ENCODE measurements at places on chromosomes 16 and 17. TPM values are rescaled to one million over a fixed set of nuclear protein-coding genes. Genes with fewer than 3 reads are reported as not detected.

HP gene
- total RNA-seq, result not detected

RGS11 gene
- not detected for total RNA-seq

FAM83G gene
- 10.4 TPM for total RNA-seq

GPR139 gene
- not detected for total RNA-seq

RAB37 gene
- total RNA-seq, result 1.8 TPM

PLD6 gene
- total RNA-seq, result 19.5 TPM

UBE2O gene
- 38.4 TPM for total RNA-seq

ATP2A1 gene
- total RNA-seq, result 2.8 TPM

- no peak overlapping the region for H3K27ac ChIP-seq
- no peak overlapping the region for H3K4me3 ChIP-seq
- H3K27me3 ChIP-seq, result no peaks in the 10 kb centered on the region
- no peak for DNase-seq
These were observed 882.8 kb upstream of the SOX9 start for GRCh38 chr17:71237903-71238538.

DNA sequence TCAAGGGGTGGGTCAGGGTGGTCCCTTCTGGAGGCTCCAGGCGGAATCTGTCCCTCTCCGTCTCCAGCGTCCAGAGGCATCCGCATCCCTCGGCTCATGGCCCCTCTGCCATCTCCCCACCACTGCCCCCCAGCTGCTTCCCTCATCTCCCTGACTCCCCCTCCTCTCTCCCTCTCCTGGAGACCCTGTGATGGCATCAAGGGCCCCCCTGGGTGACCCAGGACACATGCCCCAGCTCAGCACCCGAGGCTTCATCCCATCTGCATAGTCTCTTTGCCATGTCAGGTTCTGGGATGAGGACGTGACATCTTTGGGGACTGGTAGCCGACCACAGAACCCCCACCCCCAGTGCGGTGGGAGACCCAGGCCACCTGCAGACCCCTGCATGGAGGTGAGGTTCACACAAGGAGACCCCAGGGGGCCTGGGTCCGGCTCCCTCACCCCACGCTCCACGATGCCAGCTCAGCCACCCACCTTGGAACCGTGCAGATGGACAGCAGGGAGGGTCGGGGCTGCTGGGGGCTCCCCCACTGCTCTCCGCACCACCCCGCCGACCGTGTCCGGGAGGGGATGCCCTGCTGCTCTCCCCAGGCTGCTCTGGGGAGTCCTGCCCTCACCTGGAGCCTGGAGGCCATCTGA is 3.8 kb downstream of the SECTM1 start:
- DNase-seq, result no peak
- H3K4me3 ChIP-seq, result no peak overlapping the region
- H3K27me3 ChIP-seq, result peaks cover 28% of the 10 kb centered on the region
- H3K27ac ChIP-seq, result no peak overlapping the region
- no peaks in the 10 kb centered on the region for H3K36me3 ChIP-seq

DNA sequence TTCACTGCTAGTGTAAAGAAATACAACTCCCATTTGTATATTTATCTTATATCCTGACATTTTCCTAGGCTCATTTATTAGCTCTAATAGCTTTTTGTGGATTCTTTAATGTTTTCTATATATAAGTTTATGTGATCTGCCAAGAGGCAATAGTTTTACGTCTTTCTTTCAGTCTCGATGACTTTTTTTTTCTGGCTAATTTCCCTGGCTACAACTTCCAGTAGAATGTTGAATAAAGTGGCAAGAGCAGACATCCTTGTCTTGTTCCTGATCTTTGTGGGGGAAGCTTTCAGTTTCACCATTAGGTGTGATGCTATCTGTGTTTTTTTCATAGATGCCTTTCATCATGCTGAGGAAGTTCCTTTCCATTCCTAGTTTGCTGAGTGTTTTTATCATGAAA is 43.9 kb upstream of the ABCA3 start:
- H3K36me3 ChIP-seq, result no peaks in the 10 kb centered on the region
- DNase-seq, result no peak
- H3K4me3 ChIP-seq, result no peak overlapping the region
- H3K27me3 ChIP-seq, result no peaks in the 10 kb centered on the region
- no peaks in the 10 kb centered on the region for H3K4me1 ChIP-seq

GRCh38 chr16:10729104-10730048 is 14.3 kb upstream of the NUBP1 start:
- H3K27ac ChIP-seq, result no peak overlapping the region
- H3K4me1 ChIP-seq, result no peaks in the 10 kb centered on the region
- DNase-seq, result no peak
- H3K4me3 ChIP-seq, result no peak overlapping the region

DNA sequence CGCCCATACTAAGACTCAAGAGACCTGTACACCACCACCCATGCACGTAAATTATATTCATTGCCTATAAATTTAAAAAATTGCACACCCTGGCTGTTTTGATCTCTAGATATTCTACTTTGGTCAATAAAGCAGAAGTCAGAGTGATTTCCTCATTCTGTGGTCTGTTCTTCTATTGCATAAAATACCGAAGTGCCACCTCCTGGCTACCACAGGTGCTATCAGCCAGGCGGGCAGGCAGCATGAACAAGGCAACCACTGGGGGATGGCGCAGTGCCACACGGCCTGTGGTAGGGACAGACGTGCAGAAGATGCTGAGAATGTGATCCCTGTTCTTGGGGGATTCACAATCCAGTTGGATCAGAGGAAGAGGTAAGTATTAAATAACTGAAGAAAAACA is 122.3 kb downstream of the CDK5R1 start:
- no peak overlapping the region for H3K27ac ChIP-seq
- peaks cover 8% of the 10 kb centered on the region for H3K4me1 ChIP-seq
- peak; percentile 67 for DNase-seq

DNA sequence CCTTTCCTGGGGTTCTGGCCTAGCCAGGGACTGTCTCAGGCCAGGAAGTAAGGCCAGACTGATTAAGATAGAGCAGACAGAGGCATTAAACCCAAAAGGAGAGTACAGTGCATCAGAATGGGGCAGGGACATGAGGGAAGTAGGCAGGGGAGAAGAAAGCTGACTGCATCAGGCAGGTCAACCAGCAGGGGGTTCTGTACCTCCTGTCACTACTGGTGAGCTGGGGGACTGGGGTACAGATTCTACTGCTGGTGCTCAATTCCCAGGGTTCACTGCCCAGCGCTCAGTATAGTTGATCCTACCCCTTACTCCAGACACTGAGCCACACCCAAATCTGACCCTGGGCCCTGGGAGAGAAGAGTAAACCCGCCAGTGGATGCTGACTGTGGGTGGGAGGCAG is 12.9 kb upstream of the MTMR4 start:
- no peaks in the 10 kb centered on the region for H3K36me3 ChIP-seq
- peaks cover 21% of the 10 kb centered on the region for H3K27me3 ChIP-seq
- no peak for DNase-seq
- H3K27ac ChIP-seq, result no peak overlapping the region
- no peaks in the 10 kb centered on the region for H3K4me1 ChIP-seq

- no peaks in the 10 kb centered on the region for H3K27me3 ChIP-seq
- peaks cover 33% of the 10 kb centered on the region for H3K4me1 ChIP-seq
- no peak overlapping the region for H3K27ac ChIP-seq
- no peak for DNase-seq
- H3K4me3 ChIP-seq, result no peak overlapping the region
- H3K36me3 ChIP-seq, result peaks cover 32% of the 10 kb centered on the region
These were observed 4.7 kb downstream of the SGF29 start for GRCh38 chr16:28558456-28558855.

DNA sequence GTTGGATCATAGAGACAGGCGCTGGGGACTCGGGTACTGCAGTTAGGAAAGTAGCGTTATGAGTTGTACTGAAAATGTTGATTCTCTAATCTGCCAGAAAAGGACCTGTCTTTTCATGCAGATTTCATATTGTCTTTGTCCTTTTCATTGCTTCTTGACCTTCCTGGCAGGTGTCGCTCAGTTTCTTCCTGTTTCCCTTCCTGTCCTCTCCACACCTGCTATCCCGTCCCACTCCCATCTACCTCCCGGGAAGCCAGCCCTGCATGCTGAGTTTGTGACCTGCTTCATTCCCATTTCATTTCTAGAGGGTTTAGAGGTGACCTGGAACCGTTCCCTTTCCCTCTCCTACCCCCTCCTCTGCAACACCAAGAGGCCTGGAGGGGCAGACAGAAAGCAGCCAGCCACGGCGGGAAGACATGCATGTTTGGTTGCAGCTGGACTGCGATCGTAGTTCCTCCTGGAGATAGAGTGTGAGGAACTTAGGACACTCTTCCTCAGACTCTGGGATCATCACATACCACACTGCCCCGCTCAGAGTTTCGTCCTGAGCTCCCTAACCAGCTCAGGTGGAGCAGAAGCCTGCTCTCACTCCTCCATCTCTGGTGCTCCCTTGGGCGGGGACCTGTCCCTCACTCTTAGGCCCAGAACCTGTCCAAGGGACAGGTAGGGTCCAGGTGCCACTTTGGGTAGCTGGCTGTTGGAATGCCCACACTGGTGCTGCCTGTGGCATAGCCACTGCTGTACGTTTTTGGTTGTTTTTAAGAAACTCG is 23.9 kb upstream of the ARHGAP23 start:
- H3K36me3 ChIP-seq, result peaks cover 1% of the 10 kb centered on the region
- no peak for DNase-seq
- no peak overlapping the region for H3K4me3 ChIP-seq
- H3K4me1 ChIP-seq, result no peaks in the 10 kb centered on the region
- no peak overlapping the region for H3K27ac ChIP-seq
- no peaks in the 10 kb centered on the region for H3K27me3 ChIP-seq

DNA sequence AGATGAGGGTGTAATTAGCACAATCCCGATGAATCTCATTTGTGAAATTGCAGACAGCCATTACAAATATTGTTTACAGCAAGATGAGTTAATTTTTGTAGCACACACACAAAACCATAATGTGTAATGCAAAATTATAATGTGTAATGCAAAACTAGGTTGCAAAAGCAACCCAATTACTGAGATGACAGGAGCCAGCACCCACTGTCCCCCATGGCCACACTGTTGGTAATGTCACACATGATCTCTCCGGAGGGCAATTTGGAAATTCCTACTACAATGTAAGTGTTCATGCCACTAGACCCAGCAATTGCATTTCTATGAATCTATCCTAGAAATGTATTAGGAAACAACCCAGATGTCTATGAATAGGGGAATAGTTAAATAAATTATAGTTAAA is 76.9 kb downstream of the MARF1 start:
- no peak for DNase-seq
- peaks cover 7% of the 10 kb centered on the region for H3K4me1 ChIP-seq
- peaks cover 35% of the 10 kb centered on the region for H3K36me3 ChIP-seq
- no peak overlapping the region for H3K27ac ChIP-seq
- H3K27me3 ChIP-seq, result no peaks in the 10 kb centered on the region

GRCh38 chr17:31202968-31203367 is 94.1 kb downstream of the OMG start:
- H3K27me3 ChIP-seq, result no peaks in the 10 kb centered on the region
- DNase-seq, result no peak

GRCh38 chr17:36602030-36602748 is 806 bp downstream of the MRM1 start:
- H3K27ac ChIP-seq, result peak overlapping the region; percentile 91
- DNase-seq, result peak; percentile 11
- peaks cover 31% of the 10 kb centered on the region for H3K4me1 ChIP-seq
- H3K27me3 ChIP-seq, result no peaks in the 10 kb centered on the region

- H3K36me3 ChIP-seq, result no peaks in the 10 kb centered on the region
- no peak overlapping the region for H3K4me3 ChIP-seq
- H3K4me1 ChIP-seq, result no peaks in the 10 kb centered on the region
These were observed 163.5 kb downstream of the COPRS start for GRCh38 chr17:31695456-31696090.

DNA sequence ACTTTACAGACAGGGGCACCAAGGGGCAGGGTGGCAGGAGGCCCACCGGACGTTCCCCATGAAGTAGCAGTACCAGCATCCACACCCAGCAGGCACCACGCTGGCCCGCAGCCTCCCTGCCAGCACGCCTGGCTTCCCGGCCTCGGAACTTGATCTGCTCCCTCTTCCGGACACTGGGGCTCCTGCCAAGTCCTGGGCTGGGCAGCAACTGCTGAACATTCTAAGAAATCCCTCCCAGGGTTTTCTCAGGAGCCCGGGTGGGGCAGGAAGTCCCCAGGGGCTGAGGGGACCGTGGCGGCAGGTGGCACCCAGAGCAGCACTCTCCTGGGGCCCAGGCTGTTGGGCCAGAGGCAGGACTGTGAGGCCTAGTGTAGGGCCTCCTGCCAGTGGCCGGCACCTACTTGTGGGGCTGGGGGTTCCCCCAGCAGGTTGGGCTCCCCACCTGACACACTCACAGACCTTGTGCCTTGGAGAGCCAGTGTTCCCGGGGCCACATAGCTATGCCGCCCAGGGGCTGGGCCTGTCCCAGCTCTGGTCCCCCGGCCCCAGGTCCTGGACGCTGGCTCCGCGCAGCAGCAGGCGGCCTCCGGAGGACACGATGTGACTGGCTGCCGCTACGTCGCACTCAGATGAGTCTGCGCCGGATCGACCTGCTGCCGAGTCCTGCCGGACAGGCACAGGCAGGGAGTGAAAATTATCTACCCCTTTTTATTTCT is 86.2 kb upstream of the CBX4 start:
- no peak overlapping the region for H3K27ac ChIP-seq
- no peaks in the 10 kb centered on the region for H3K4me1 ChIP-seq
- no peaks in the 10 kb centered on the region for H3K36me3 ChIP-seq
- no peak overlapping the region for H3K4me3 ChIP-seq

GRCh38 chr17:68820825-68821481 is 134.2 kb downstream of the ABCA8 start:
- no peak overlapping the region for H3K4me3 ChIP-seq
- H3K36me3 ChIP-seq, result no peaks in the 10 kb centered on the region
- no peaks in the 10 kb centered on the region for H3K4me1 ChIP-seq

DNA sequence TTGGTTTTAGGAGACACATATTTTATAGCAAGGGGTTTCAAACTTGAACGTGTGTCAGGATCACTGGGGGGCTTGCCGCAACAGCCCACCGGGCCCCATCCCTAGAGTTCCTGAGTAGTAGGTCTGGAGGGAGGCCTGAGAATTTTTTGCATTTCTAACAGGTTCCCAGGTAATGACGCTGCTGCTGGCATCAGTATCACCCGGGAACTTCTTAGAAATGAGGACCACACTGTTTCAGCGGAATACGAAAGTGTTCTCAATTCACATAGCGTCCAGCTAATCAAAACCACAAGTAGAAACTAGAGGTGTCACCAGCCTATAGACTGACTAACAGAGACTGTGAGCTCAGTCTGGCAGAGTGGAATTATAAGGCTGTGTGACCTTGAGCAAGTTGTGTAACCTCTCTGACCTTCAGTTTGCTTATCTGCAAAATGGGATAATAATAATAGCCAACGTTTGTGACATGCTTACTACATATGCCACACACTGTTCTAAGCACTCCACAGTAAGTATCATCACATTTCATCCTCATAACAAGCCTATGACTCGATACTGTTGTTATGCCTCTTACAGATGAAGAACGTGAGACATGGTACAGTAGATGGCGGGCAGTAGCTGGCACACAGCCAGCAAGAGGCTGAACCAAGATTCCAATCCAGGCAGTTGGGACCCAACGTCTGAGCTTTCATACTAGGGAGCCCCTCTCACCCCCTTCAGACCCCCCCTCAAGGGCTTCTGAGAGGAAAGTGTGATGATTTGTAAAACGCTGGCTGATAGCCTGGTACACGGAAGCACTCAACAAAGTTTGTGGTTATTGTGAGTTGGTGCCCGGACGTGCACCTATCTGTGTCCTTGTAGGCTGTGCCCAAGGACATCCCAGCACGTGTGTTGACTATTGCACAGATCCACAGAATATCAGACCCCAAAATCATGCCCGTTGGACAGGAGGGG is 4.6 kb upstream of the ICAM2 start:
- no peaks in the 10 kb centered on the region for H3K36me3 ChIP-seq
- H3K4me3 ChIP-seq, result peak overlapping the region; percentile 71
- peak; percentile 26 for DNase-seq
- H3K27ac ChIP-seq, result peak overlapping the region; percentile 86

Measured in activated naive CD8-positive, alpha-beta T cell treated with anti-CD3 and anti-CD28 coated beads for 36 hours (primary cell).